ENCODE measurements at places on chromosomes 6 and 20.

- no peak for ATAC-seq
Observed at GRCh38 chr6:34990971-34991560, 102.0 kb downstream of the ANKS1A start.

- peak; percentile 48 for ATAC-seq
Observed at GRCh38 chr20:50186151-50186885, 4.3 kb upstream of the CEBPB start.

- no peak for ATAC-seq
Observed at GRCh38 chr6:142378138-142378875, 76.5 kb downstream of the ADGRG6 start.

GRCh38 chr6:16480763-16481560, 242.6 kb downstream of the GMPR start:
- ATAC-seq = no peak

DNA sequence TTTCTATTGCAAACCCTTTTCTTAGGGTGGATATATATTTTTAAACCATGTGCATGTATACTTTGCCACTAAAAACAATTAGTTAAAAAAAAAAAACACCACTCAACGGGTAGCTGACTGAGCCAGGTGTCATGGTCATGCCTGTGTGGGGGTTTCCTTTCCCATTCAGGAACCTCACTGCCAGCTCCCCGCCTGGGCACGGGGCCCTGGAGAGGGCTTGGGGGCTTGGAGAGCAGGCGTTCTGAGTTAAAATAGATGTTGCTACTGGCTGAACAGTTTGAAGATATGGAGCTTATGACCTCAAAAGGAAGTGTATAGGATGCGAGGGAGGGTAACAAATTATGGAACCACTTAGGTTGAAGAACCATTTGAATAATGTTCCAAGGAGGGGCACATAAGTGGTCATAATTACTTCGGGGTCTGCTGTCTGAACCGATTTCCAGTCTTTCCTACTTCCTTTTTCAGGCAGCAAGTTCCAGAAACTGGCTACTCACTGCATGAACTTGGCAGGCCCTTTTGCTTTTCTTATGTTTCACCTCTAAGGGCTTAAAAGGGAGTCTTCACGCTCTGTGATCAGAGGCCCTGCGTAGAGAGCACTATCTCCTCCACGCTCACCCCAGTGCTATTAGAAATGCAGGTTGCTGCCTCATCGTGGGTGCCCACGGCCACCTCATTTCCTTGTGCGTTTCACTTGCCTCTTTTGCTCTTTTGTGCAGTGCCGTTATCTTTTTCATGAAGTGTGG, 9.9 kb downstream of the STX16 start:
- peak; percentile 76 for ATAC-seq

DNA sequence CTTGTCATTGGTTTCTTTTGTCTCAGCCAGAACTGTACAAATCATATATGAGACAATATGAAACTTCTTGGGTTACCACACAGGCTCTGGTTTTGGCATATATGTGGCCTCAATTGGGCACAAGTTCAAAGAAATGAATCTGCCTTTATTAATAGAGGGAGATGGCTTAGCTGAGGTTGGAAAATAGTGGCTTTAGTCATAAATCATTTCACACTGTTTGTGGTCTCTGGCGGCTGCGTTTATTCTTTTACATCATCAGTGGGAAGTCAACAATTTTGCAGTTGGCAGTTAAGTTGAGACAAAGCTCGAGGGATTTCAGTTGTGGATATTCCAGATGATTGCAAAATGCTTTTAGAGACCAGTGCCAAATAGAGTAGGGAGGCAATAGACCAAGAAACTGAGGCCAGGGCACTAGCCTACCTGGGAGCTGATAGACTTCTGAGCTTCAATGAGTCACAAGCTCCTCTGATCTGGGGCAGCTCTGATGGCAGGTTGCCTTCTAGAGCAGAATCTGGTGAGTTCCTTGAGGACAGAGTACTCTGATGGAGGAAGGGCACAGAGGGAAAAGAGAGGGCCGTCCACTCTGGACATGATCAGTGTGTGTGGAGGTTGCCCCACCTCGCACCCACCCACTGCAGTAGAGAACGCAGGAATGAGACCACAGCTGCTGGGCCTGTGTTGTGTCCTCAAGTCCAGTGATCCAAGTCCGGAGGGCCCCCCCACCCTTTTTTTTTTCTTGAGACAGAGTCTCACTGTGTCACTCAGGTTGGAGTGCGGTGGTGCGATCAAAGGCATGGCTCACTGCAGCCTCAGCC, 73.5 kb downstream of the ARMC2 start:
- ATAC-seq = peak; percentile 97

- ATAC-seq = no peak
Observed at GRCh38 chr6:111543913-111544435, 61.0 kb upstream of the REV3L start.

- no peak for ATAC-seq
Observed at GRCh38 chr20:18412221-18412901, 54.5 kb downstream of the DZANK1 start.

DNA sequence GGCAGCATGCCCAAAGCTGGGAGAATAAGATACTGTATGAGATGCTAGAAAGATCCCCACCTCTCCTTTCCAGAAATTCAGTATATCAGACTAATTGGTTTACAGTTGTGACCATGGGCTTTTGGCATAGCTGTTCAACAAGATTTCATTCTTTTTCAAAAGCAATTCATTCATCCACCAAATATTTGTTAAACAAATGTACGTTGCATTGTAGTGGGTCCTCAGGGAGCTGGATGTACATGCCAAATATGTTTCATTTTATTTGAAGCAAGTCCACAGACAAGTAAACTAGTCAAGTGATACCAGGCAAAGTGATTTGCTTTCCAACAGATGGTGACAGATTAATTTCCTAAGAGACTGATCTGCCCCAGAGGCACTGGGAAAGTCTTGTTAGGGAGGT, 85.8 kb upstream of the ESR1 start:
- ATAC-seq = no peak

DNA sequence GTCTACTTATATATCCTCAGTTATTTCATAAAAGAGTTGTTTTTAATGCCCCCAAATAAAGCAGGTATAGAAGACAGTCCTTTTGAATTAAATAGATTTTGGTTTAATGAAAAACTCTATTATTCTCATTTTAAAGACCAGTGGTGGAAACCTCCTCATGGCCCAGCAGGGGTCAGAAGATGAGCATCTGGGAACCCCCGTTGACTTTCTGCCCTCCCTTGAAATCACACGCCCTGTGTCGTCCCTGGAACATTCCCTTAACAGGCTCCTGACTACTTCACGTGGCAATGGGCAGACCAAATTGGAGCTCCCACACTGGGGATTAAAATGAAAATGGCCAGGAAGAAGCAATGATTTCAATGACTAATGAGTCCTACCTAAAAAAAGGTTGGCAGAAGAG, 220.9 kb downstream of the KIF16B start:
- no peak for ATAC-seq

GRCh38 chr20:54208548-54209176, 775 bp downstream of the PFDN4 start:
- ATAC-seq = peak; percentile 13

DNA sequence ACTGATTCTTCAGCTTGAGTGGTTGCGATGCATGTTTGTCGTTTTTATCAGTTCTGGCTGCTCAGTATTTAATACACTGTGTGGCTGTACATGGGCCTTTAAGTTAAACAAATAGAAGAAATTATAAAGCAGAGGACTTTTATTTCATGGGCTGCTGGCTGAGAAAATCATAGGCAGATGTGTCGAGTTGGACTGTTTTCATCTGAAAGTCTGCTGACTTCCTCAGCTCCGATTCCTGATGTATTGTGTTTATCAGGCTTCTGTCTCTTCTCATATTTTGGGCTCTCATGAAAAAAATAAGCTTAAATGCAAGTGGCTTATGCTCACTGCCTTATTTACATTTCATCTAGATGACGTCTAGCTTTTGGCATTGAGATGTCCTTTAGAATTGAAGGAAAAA, 129.5 kb upstream of the GGTLC1 start:
- no peak for ATAC-seq

- ATAC-seq = peak; percentile 43
Observed at GRCh38 chr6:106446287-106446885, 85.9 kb downstream of the CRYBG1 start.

GRCh38 chr6:14728396-14729024, 517.4 kb upstream of the JARID2 start:
- no peak for ATAC-seq

GRCh38 chr6:128064540-128064895, 163.7 kb upstream of the THEMIS start:
- no peak for ATAC-seq

GRCh38 chr6:679282-679681, 13.7 kb downstream of the EXOC2 start:
- no peak for ATAC-seq

DNA sequence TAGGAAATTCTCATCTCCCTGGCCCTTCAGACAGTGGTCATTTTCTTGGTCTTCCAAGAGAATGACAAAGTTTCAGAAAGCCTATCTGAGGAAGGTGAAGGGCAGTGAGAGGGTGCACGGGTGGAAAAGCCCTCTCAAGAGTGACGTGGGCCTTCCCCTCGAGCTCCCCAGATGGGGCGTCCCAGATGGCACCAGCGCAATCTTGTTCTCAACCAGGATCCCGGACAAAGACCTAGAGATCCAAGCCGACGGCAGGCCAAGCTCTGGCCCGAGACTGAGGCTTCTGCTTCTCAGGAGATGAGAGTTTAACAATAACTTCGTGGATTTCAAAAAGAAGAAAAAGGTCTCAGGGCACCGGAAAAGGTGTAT, 797 bp upstream of the ZNF133 start:
- no peak for ATAC-seq

DNA sequence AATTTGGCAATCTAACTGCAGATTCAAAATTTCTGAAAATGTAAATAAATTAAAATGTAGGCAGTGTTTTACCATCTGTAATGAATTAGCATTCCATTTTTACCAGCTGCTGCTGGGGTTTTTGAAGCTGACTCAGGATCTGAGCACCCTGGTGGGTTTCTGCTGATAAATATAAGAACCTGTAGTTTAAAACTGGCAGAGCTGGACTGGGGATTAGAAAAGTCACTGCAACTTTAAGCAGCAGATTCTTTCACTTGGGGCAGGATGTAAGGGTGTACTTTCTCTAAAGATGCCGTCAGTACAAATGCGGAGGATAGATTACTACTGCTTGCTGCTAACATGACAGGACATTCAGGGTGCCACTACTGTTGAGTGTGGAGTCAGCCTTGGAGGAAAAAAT, 341.8 kb downstream of the CDKAL1 start:
- no peak for ATAC-seq

DNA sequence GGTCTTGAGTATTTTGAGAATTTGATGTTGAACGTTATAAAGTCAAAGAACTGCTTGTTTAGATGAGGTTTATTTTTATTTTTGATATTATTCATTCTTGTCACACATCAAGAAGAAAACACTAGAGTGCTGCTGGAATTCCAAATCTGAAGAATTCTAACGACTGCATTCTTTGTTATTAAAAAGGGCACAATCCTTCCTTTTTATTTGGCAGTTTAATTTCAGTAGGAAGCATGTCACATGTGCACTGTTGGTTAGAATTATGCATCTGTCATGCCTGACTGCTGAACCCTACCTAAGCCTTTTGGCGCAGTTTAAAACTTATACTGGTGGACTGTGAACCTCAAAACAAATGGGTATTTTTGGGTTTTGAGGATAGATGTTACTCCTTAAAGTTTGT, 4.0 kb downstream of the ID4 start:
- ATAC-seq = no peak

GRCh38 chr6:2919401-2919800, 16.3 kb upstream of the SERPINB9 start:
- ATAC-seq = no peak

GRCh38 chr6:150203378-150203777, 60.5 kb downstream of the PPP1R14C start:
- no peak for ATAC-seq

DNA sequence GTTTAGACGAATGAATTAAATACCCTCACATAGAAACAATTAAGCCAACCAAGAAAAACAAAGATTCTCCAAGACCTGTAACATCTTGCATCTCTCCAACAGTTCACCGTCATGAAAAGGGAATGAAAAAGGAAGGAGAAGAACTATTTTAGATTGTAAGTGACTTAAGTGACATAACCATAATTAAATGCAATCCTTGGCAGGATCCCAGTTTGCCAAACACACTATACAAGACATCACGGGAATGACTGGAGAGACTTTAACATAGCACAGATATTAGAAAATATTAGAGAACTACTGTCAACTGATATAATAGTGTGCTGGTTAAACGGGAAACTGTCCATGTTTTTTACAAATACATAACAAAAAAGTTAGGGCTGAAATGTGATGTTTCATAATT, 22.2 kb downstream of the EPB41L2 start:
- no peak for ATAC-seq

- ATAC-seq = no peak
Observed at GRCh38 chr6:29663300-29664042, 6.6 kb downstream of the MOG start.

DNA sequence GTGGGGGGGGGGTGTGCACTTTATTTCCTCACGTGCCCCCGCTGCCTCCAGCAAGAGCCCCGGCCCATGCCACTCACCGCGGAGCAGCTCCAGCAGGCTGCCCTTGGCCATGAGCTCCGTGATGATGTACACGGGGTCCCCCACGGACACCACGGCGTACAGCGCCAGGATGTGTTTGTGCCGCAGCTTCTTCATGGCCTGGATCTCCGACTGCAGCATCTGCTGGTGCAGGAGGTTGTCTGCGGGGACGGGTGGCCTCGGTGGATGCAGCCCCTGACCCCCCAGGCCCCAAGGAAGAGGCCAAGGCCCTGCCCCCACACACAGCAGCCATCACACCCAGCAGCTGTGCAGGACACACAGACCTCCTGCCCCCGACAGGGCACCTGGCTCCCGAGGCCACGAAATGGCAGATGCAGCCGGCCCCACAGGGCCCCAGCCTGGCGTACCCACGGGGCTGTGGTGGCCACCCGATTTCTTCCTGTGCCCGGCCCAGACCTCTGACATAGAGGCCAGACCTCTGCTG, 4.7 kb downstream of the PTK6 start:
- no peak for ATAC-seq

DNA sequence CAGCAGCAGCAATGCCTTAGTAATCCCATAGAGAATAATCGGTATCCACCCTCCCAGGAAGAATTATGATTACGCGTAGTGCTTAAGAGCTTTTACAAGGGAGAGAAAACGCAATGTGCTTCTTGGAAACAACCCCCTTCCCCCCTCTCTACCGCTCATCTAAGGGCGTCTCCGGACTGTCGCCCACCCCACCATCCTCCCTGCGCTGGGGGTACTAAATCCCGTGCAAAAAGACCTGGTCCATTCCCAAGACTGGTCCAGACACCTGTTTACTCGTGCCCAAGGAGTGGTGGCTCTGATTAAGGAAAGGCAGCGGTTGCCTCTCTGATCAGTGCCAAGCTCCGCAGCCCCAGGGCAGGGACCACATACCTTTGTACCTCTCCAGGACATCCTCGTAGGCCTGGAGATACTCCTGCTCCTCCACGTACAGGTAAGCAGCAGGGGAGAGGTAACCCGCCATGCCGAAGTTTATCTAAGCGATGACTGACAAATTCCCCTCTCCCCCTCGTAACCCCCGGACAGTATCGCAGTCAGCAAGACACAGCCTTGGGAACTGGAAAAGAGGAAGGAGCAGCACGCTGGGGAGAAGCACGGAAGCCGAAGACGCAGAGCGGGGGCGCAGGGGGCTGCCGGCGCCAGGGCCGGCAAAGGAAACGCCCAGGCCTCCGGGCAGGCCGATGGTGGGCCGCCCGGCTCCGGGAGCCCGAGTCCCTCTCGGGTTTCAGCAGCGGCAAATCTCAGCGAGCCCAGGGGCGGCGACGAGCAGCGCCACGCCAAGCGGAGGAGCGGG, 112.0 kb upstream of the BEND6 start:
- peak; percentile 20 for ATAC-seq

- no peak for ATAC-seq
Observed at GRCh38 chr20:1815502-1816085, 79.6 kb upstream of the SIRPA start.

All from activated T-helper 17 cell treated with anti-CD3 and anti-CD28 coated beads, Interleukin-2, amount 50 U/mL, for 72 hours (primary cell).